Ureter (tissue), 1 donor: ENCODE measurements at places on chromosomes 4 and X. TPM values are rescaled to one million over a fixed set of nuclear protein-coding genes. Genes with fewer than 3 reads are reported as not detected.
A peak's percentile ranks its signal among the peaks of the same experiment; 100 is the strongest.

The TRIM75 gene
- total RNA-seq, result not detected

The TMEM255A gene
- 2.1 TPM for total RNA-seq

The CXCL10 gene
- 0.34 TPM for total RNA-seq

The CCKAR gene
- not detected for total RNA-seq

The STARD8 gene
- total RNA-seq, result 10.9 TPM

The KLKB1 gene
- total RNA-seq, result 1.2 TPM

The SYNPO2 gene
- total RNA-seq, result 381 TPM

The UBQLN2 gene
- 65.0 TPM for total RNA-seq

The RBM46 gene
- not detected for total RNA-seq

DNA sequence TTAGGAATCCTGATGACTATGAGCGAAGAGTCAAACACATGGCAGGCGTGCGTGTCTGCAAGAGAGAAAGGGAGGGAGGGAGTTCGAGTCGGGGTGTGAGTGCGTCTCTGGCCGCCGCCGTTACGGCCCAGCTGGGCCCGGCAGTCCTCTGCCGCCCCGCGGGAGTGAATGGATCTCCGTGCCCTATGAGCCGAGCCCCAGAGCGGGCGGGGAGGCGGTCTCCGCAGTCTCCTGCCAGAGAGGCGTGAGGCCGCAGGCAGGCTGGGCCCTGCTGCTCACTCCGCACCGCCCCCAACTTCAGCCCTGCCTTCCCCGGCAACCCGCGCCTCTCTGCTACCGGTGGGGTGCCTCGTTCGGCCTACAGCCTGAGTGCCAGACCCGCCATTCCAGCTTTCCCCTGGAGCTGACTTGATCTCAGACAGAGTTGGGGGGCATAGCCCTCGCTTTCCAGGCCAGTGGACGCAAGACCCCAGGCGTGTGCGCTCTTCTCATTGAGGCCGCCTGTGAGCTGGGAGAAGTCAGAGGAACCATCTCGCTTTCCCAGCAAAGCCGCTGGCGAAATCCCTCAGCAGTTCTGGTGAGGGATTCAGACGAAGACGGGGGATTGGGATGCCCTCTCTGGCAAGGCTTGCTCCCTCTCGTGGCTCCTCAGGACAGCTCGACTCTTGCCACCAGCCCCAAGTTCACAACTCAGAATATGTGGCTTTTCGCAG lies 1.4 kb downstream of the SLC16A2 start:
- peak; percentile 50 for DNase-seq

GRCh38 chr4:104064646-104065577 lies 345.1 kb upstream of the TACR3 start:
- peak; percentile 47 for DNase-seq

DNA sequence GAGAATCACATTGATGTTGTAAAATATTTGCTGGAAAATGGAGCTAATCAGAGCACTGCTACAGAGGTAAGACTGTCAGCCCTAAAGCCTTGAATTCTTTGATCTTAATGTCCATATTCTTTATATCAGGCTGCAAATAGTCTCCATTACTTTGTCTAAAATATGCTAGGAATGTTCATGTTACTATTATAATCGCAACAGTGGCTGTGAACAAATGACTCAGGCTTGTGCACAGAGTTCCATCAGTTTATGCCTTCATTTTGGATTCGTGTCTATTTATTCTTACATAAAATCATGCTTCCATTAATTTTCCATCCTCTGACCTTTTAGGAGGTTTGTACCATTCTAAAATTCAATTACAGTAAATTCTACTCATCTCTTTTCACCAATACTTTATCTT lies 182.7 kb downstream of the ANK2 start:
- no peak for DNase-seq

- no peak for DNase-seq
These were observed 29.4 kb downstream of the PTTG2 start for GRCh38 chr4:37989398-37990260.

GRCh38 chrX:13126775-13127174 lies 82.4 kb upstream of the FAM9C start:
- no peak for DNase-seq

DNA sequence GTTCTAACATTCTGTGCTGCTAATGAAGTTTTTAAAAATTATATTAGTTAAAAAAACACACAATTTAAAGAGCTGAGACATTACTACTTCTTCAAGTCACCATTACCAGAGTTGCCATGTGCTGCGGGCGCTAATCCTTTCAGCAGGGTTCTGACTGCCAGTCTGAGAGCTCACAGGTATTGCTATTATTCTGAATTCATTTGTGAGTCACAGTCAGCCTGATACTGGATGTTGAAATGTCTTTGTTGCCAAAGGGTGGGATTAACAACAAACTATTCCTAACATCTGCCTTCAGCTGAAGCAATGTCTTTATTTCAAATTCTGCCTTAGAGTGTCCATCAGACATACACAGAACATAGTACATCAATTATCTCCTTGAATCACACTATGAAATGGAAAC lies 197.1 kb upstream of the FGF13 start:
- no peak for DNase-seq

- DNase-seq, result no peak
These were observed 32.8 kb downstream of the FAM149A start for GRCh38 chr4:186137196-186137794.

DNA sequence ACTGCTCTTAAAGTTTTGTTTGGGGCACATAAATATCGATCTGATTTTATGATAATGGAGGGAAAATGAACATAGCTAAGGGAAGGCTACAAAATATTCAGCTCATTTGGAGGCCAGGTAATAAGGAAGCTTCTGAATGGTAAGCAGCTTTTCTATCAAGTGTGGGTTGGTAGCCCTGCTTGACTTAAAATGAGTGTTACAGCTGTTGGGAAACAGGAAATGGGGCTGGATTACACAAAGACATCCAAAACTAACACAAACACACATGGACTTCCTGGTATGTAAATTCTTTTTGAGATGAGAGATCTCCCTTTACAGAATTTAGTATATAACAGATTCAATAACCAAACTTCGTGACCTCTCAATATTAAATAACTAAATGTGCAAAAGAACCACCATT lies 58.0 kb downstream of the FGF16 start:
- no peak for DNase-seq

- DNase-seq, result no peak
These were observed 105.7 kb downstream of the TENM3 start for GRCh38 chr4:182348779-182349326.

DNA sequence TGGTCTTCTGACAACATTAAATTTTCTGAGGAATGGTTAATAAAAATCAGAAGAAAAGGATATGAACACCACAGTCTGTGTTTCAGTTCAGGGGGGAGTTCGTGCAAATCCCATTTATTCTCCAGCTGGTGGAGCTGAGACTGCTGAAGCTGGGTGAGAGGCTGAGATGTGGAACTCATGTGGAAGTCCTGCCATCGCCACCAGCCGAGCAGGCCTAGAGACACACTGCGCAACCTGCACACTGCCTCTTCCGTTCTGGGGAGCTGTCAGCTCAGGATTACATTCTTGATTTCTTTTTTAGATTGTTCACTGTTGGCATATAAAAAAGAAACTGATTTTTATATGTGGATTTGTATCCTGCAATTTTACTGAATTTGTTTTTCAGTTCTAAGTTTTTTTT lies 66.6 kb upstream of the ELOVL6 start:
- no peak for DNase-seq

GRCh38 chrX:153878345-153878744 lies 7.6 kb downstream of the L1CAM start:
- no peak for DNase-seq

DNA sequence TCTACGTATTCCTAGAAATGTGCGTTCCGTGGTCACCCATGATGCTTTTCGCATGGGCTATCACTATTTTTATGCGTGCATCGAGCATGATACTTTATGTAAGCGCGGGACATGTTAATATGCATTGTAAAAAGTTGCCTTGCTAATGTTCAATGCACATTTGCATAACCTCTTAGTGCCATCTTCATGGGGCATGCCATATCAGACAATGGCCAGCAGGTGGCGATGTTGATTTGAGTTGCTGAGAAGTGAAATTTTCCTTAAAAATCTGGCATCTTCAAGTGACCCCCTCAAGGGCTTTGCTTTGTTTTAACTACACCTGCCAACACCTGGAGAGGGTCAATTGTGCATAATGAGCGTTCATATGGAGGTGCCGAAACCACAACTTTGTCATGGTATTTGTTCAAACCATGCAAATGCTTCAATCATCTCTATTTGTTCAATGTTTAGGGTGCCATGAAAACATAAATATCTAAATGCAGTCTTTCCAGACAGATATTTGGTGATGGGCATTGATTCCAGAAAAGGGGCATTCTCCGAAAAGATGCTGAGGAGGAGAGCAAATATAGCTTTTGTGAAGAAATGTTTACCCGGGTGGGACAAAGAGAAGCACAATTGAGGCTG lies 833.9 kb upstream of the PRKX start:
- DNase-seq, result peak; percentile 48

- no peak for DNase-seq
These were observed 56.6 kb downstream of the FAM193A start for GRCh38 chr4:2593003-2593402.

- no peak for DNase-seq
These were observed 289.0 kb downstream of the CHIC1 start for GRCh38 chrX:73852022-73852421.

DNA sequence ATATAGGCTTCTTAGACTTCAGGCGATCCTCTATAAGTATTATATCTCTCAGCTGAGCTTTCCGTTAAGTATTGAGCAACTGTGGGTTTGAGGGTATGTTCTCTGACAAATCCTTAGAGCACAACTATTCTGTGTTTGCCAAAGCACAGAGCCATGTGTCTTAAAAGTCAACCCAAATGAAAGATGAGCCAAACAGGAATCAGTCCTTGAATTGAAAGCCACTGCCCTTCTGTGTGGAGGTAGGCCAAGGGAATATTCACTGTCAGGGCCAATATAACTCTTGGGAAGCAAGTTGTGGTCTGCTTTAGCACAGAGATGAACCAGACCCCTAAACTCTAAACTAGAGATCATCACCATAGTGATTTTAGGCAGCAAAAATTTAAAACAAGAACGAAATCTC lies 164.0 kb downstream of the STAG2 start:
- no peak for DNase-seq

GRCh38 chr4:73947239-73947985 lies 34.4 kb downstream of the PF4 start:
- no peak for DNase-seq

GRCh38 chrX:23784470-23785331 lies 1.7 kb downstream of the SAT1 start:
- DNase-seq, result no peak

DNA sequence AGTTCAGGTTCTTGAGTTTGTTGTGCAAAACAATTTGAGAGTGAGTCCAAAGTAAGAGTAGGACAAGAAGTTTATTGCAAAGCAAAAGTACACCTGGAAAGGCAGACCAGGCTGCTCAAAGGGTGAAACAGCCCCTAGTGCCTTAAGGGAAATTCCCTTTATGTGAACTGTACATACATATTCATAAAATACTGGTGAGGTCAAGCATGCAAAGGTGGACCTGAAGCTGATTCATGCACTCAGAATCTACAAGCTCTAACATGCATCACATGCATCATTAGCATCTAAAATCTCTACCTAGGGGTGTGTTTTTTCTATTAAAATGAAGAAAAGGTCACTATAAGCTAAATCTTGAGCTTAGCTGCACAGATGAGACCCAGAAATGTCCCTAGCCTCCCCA lies 266.9 kb downstream of the SPATA18 start:
- DNase-seq, result no peak

GRCh38 chrX:20063716-20064351 lies 52.9 kb downstream of the MAP7D2 start:
- no peak for DNase-seq

GRCh38 chrX:115337491-115338144 lies 48.1 kb downstream of the LUZP4 start:
- no peak for DNase-seq

DNA sequence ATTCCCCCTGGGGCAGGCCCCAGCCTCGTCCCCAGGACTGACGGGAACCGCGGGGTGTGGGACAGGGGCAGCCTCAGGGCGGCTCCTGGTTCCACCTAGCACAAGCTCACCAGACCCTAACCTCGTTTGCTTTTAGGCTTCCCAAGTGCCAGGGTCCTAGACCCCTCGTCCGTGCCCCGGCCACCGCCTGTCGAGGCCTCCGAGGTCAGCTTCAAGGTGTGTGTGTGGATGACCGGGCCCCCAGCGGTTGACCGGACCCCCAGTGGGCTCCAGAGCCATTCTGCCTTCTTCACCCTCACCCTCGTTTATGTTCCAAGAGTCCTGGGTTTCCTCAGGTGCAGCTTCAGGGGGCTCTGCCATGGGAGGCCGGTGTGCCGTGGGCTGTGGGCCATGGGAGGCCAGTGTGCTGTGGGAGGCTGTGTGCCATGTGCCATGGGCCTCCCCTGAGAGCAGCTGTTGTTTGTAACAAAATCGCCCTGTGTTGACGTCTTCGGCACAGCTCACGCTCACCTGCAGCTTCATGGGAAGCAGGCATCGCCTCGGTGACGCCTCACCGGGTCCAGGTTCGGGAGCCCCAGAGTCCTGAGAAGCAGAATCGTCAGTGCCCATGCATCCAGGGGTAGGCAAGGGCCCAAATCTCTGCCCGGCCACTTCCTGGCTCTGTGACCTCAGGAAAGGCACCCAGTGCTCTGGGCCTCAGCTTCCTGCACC lies 43.0 kb upstream of the HMX1 start:
- peak; percentile 24 for DNase-seq

DNA sequence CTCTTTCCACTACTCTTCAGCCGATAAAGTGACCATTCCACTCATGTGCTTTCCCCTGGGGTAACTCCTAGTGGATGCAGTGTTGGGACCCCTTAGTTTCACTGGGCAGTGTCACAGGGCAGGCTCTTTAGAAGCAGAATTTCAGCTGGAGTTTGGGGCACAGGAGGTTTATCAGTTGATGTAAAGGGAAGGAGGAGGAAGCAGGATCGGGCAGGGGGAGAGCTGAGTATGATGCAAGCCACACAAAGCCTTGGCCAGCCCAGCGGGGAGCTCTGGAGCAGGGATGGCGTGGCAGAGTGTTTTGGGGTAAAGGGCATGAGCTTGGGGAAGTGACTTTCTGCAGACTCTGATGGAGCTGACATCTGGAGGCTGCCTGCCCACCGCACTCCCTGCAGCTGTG lies 19.3 kb downstream of the WDR13 start:
- no peak for DNase-seq

DNA sequence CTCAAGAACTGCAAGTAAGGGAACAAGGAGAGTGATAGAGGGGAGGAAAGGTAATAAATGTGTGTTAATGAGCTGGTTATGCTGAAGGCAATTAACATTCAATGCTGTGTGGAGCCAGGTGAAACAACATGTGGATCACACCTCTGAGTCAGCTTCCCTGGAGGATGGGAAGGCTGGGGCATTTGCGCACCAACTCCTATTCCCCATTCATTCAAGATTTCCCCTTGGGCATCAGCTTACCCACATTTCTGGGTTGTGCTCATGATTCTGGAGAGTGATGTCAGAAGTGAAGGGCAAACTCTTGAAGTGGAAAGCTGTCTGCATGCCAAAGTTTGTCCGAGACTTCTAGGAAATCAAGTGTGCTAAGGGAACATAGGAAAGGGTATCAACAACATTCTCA lies 461.4 kb downstream of the MID1IP1 start:
- DNase-seq, result no peak

DNA sequence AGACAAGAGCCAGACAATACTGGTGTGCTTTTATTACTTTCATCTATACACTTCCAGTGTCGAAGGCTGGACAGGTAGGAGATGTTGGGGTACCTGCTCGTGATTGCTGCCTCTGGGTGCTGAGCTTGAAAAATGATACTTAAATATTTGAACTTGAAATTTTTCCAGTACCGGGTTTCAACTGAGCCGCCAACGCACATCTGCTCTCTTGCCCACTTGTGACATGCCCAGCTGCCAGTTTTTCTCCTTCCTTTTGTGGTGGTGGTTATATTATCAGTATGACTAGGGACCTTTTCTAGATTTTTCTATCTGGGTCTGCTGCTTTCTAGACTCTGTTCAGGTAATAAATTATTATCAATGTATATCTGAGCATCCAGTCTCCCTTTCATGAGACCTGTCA lies 3.4 kb downstream of the OGT start:
- DNase-seq, result no peak
